ENCODE measurements at places on chromosomes 2 and 18.

GRCh38 chr2:157395811-157396210, 48.1 kb downstream of the CYTIP start:
- no peak for DNase-seq

DNA sequence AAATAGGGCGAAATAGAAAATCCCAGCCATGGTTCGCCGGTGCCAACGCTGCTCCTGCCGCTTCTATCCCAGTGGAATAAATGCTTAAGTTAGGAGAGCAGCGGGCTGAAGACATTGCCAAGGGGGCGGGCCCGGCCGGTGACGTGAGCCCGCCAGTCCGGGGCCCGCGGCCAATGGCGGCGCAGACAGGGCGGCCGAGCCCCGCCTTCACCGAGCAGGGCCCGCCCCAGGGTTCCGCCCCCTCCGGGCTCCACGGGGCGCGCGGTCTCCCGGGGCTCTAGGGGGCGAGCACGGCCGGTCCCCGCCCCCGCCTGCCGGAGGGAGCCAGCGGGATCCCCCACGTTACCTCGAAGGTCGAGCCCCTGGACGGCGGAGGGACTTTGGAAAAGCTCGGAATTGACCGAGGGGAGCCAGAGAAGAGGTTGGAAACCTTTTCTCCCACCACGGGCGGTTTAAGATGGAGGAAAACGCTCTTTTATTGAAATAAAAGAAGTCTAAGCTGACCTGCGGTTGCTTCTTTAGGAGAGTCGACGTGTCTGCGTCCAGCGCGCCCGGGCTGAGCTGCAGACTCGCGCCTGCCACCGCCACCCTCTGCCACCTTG, at the start of gene EPHA4:
Gene EPHA4, minus strand, starts transcription at position 86 of the 602 bp plus-strand sequence. Its CDS starts 56 bp downstream, at position 30.
- peak; percentile 81 for DNase-seq

DNA sequence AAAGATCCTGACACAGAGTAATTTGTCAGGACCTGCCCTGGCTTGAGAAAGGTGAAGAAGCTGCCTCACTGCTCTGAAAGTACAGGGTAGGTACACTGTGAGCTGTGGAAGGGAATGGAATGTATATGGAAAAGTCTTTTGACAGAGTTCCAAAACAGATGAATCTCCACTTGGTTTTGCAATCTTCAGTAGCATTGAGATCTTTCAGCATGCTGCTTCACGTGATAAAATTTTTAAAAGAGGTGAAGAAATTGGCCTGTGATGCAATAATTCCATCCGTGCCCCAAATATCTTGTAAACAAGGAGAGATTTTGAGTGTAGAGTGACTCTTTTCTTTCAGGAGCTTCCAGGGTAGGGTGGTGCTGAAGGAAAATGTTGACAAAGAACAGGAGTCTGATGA, 123.1 kb downstream of the OSR1 start:
- DNase-seq: no peak

- no peak for DNase-seq
Measured at GRCh38 chr2:71843391-71843850, 304.2 kb downstream of the CYP26B1 start.

- no peak for DNase-seq
Measured at GRCh38 chr2:18484625-18485024, 75.8 kb downstream of the RDH14 start.

DNA sequence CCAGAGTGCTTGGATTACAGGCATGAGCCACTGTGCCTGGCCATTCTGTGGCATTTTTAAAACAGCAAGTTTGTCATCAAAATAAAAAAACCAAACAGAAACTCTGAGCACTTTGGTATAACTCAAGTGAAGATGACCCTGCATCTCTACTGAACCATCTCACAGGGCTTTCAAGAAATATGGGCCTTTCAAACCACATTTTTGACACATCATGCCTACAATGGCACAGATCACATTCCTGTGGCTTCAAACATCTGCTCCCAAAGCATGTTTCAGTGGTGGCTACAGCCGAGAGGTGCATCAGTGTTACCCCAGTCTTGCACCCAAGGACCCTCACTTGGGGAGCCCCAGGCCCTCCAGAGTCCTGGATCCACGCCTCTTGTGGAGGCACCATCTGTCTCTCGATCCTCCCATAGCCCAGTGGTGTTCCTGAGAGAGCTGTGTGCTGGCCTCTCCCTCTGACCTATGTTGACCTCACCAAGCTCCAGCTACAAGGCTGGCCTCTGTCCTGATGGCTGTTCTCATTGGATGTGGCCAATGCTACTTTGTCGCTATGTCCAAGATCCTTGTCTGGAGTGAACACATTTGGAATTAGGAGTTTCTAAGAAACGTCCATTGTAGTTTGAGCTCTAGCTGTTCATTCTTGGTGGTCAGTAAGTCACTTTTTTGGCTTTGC, 55.2 kb upstream of the RALBP1 start:
- DNase-seq: no peak

GRCh38 chr2:68292108-68292710, 27.5 kb downstream of the CNRIP1 start:
- DNase-seq: no peak

DNA sequence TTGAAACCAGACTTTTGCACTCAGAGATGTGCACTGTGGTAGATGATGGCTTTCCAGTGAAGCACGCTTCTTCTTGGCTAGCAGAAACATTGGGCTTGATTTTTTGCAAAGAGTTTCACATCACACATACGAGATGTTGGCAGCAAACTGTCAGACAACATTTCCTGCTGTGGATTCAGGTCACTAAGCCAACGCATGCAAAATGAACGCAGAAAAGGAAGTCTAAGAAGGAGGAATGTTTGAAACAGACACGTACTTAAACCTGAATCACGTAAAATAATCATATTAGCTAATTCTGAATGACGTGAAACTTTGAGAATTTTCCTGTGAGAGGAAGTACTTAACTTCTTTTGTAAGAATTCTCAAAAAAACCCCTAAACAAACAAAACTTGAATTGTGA, 88.1 kb downstream of the EPB41L3 start:
- no peak for DNase-seq

Measured in naive thymus-derived CD8-positive, alpha-beta T cell (primary cell).